ENCODE measurements at places on chromosomes 16 and 17.

DNA sequence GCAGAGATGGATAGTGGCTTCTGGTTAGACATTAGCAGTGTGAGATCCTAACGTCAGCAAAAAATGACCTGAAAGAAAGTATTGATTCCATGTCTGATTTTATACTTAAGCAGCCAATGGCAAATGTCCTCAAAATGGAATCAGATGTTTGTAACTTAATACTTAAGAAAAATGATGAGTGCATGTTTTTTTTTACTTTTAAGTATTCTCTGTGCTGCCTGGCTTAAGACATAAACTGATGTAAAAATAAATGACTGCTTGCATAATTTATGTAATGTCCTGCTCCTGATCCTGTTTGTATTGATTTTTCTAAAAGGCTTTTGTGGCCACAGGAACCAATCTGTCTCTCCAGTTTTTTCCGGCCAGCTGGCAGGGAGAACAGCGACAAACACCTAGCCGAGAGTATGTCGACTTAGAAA is 7.4 kb downstream of the CBFB start:
- no peak for DNase-seq

DNA sequence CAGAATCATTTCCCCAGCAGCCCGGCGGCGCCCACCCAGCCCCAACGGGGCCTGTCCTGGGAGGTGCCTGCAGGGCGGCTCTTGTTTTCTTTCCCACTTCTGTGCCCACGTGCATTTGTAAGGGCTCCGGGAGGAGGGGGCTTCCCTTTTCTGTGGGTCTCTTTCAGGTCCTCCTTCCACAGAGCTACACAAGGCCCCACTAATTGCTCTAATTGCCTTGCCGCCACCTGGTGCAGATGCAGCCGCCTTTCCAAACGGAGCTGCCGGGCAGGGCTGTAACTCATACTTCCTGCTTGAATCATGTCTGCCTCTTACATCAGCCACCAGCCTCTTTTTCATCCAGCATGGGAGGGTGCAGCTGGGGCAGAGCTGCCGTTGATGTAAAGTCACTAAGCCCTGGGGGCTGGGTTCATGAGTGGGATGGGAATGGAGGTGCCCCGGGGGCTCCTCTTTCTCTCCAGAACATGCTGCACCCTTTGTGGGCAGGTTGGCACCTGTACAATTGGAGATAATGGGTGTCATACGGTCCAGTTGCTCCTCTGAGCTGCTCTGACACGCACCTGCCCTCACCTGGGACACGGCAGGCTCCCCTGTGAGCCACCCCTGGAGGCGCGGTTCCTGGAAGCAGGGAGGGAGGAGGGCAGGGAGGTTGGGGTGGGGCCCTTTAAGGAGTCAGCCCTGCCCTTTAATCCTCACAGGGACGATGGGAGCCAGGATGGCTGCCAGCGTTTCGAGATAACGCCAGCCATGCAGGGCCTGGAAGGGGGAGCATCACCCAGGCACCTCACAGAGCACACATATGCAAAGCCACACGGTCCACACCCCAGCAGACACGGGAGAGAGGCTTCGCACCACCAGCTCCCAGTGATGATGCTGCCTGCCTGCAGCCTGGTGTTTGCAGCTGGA is 41.1 kb upstream of the KLHDC4 start:
- DNase-seq = peak; percentile 94

DNA sequence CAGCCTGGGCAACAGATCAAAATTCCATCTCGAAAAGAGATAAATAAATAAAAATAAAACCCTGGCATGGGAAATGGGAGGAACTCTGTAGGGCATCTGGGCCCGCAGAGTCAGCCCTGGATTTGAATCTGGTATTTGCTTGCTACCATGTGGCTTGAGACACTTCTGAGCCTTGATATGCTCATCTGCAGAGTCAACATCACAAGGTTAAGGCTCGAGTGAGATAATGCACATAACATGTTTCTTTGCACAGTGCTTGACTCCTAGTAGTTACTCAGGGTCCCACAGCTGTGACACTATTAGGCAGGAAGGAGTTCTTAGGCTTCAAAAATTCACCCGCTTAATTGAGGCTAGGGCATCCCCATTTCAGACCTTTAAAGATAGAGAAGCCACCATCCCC is 21.3 kb downstream of the CDK5RAP3 start:
- DNase-seq = no peak

DNA sequence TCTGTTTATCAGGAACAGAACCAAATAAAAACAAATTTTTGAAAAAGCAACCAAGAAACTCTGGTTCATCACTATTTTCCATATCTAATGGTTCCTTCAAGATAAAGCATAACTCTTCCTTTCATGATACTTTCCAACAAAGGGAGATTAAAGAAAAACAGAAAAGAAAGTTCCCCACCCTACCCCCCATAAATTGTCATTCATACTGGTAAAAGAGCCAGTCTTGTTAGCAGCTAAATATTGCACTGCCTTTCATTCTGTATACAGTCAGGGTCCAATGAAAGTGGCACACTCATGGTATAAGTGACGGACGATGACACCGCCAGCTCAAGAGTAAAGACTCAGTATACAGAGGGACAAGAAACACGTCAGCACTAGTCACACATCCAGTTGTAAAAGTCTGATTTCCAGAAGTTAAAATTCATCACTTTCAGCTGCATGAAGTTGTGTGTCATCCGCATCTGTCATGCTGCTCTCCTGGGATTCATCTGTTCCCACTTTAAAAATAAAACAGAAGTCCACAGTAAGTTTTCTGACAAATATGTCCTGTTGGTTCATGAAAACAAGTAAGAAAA is 68.5 kb downstream of the CDC27 start:
- peak; percentile 95 for DNase-seq

DNA sequence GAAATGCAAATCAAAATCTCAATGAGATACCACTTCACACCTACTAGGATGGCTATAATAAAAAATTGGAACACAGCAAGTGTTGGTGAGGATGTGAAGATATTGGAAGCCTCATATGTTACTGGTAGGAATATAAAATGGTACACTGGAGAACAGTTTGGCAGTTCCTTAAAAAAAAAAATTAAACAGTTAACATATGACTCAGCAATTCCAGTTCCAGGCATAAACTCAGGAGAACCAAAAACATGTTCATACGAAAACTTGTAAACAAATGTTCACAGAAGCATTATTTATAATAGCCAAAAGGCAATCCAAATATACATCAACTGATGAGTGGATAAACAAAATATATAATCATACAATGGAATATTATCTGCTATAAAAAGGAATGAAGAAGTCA is 28.2 kb downstream of the ZNF652 start:
- peak; percentile 25 for DNase-seq

GRCh38 chr17:59668816-59669215 is 38.4 kb downstream of the PTRH2 start:
- DNase-seq = peak; percentile 94

DNA sequence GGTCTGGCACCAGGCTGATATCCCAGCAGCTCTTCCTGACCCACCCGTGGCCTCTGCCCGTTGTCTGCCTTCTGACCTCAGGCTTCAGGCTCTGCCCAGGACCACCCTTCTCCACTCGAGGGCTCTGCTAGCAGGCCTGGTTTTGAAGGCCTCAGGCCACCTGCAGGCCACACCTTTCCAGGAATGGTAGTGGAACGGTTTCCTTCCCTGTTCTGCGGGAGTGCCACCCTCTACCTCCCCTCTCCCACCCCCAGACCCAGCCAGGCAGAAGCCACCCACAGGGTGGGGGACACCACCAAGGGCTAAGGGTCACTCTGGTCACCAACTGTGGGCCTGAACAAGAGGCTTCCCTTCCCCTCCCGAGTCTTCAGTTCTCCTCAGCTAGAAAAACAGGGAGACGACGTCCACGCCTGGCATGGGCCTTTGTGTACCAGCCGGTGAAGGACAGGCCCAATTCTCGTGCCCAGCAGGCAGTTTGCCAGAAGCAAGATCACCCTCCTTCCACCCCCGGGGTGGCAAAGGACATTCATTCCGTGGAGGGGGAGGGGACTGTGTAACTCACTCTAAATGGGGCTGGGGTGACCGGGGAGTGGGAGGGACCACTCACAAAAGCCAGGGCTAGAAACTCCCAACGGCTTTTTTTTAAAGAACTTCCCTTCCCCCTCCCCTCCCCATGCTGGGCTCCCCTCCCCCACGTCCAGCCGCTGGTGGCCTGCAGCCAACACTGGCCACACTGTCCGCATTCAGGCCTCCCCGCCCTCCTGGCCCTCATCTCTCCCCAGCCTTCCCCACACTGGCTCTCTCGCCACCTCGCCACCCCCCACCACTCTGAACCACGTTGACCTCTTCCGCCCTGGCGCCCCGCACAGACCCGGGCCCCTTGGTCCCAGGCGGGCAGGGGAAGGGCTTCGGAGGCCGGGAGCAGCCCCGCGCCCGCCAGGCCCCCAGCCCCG is 7.7 kb downstream of the CBX4 start:
- DNase-seq = no peak

- peak; percentile 67 for DNase-seq
Observed at GRCh38 chr17:82767041-82767754, 15.3 kb downstream of the TBCD start.

GRCh38 chr17:61680921-61681320 is 89.9 kb upstream of the NACA2 start:
- no peak for DNase-seq

DNA sequence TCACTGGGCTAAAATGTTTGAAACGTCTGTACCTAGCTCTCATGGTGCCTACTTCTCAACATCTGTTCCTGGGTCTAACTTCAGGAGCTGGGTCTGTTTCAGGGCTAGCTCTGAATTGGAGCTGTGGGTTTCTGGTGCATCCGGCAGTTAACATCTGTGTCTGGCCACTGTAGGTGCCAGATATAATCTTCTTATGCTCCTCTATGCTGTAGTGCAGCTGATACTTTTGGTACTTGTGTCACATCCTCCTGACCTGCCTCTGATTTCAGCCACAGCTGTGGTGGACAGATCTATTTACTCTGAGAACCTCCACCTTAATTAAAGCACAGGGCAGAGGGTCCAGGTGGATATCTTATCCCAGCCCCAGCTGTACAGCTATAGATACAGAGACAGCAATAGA is 496.5 kb upstream of the CDH11 start:
- no peak for DNase-seq

- peak; percentile 21 for DNase-seq
Observed at GRCh38 chr16:89861648-89862047, 11.7 kb upstream of the TCF25 start.

- DNase-seq = no peak
Observed at GRCh38 chr17:299546-299945, 53.1 kb downstream of the RPH3AL start.

DNA sequence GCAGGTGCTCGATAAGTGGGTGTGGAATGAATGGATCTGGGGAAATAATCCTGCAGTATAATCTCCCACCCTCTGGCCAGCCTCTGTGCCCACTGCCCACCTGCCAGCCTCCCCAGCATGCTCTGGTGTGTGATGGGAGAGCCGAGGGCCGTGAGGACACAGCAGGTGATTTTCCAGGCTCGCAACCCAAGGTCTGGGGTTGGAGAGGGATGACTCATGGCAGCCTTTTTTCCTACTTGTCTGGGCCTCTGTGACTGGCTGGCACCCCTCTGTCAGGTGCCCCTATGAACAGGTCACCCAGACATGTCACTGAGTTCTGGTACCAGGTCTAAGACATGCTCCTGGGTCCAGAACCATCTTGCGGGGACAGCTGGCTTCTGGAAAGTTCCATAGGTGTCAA is 385.7 kb upstream of the TNRC6C start:
- DNase-seq = no peak

GRCh38 chr16:84617791-84618580 is at the start of gene COTL1:
Gene COTL1 (minus strand): TSS chr16:84618078. CDS start chr16:84617914, 164 bp downstream.
- peak; percentile 99 for DNase-seq

- DNase-seq = no peak
Observed at GRCh38 chr17:82031885-82032627, 578 bp downstream of the RAC3 start.

GRCh38 chr17:64357191-64357981 is 33.3 kb downstream of the PECAM1 start:
- DNase-seq = peak; percentile 98

DNA sequence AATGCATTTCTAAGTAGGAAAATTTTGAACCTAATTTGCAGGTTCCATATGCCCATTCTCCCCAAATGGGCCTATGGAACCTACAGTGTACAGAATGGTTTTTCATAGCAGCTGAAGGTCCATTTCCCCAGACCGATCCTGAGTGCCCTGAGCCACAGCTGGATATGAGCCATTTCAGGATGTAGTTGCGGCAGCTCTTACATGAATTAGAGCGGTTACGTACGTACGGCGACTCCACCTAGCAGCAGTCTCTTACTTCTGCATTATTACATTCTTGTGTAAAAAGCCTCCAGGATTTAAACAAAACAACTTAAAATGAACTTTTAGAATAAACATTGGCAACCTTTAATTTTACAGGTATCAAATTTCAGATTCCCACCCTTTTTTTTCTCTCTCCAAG is 225.3 kb downstream of the SNX29 start:
- DNase-seq = no peak

DNA sequence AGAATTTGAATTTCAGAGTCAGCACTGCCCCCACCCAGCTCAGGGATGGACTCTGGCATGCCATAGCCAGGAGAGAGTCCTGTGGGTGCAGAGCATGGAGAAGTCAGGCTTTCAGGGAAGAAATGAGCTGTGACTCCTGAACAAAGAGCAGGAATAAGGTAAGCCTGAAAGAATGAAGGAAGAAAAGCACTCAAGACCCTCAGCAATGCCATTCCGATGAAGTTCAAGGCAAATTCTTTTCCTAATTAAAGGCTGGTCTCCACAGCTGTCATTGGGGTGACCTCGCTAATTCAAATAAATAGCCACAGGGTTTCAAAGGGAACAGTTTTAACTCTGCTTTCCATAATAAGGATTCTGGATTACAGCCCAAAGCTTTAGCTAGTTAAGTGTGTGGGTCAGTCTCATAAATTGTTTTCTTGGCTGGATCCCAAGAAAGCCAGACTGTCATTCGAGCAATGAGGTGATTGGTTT is 31.7 kb downstream of the TOM1L2 start:
- peak; percentile 56 for DNase-seq

- no peak for DNase-seq
Observed at GRCh38 chr17:80839970-80840369, 151.7 kb upstream of the CHMP6 start.

- DNase-seq = peak; percentile 83
Observed at GRCh38 chr17:43169561-43170139, 1.4 kb upstream of the NBR1 start.

- peak; percentile 84 for DNase-seq
Observed at GRCh38 chr16:48511071-48511540, 98.9 kb downstream of the N4BP1 start.

DNA sequence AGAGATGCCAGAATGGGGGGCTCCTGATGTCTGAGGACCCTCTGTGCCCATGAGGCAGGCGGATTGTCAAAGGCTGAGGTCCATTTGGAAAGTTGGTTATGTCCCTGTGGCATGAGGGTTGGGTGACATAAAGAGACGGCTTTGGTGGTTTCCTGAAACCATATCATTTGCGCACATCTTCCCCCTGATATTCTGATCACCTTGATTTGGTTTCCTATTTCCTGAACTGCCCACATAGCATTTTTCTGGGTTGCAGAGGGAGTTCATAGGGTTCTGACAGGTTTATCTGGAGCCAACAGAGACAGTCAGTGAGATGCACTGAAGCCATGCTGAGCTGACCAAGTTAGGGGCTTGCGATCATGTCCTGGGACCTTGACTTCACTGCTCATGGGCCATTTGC is 15.7 kb upstream of the RNF222 start:
- no peak for DNase-seq
